ENCODE measurements at places on chromosomes 6 and 20.

DNA sequence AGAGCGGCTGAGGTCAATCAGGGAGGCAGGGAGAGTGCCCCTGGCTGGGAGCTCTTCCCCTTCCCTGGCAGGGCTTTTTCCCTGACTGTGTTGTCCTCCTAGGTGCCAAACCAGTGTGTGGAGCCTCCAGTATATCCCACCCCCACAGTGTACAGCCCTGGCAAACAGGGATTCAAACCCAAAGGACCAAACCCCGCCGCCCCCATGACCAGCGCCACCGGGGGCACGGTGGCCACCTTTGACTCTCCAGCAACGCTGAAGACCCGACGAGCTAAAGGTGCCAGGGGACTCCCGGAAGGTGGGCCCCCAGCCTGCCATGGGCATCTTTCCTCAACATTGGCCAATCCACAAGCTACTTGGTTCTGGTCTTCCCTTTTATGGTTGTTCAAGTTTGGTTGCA lies 25.2 kb downstream of the ZNF341 start:
- no peak for DNase-seq

DNA sequence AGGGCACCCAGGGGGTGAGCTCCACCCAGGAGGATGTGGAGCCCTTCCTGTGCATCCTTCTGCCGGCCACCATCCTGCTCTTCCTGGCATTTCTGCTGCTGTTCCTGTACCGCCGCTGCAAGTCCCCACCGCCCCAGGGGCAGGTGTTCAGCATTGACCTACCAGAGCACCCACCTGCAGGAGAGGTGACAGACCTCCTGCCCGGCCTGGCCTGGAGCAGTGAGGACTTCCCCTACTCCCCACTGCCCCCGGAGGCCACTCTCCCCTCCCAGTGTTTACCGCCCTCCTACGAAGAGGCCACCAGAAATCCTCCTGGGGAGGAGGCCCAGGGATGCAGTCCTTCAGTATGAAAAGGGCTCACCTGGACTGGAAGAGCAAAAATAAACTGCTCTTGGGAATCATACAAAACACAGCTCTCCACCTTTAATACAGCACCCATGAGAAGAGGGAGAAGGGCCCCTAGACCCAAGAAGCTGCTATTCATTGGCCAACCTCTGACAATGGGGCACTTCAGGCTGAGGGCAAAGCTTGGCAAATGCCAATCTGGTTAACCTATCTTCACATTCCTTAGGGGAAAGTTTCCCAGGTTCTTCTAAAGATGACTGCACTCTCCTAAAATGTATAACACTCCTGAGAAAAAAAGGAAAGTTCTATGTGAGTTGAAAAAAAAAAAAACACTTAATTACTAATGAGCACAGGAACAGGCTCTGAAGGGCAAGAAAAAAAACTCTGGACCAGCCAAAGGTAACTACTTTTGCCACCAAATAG lies 5.0 kb downstream of the SMIM28 start:
- no peak for DNase-seq

GRCh38 chr6:74491844-74492374 lies 713.9 kb downstream of the COL12A1 start:
- no peak for DNase-seq

DNA sequence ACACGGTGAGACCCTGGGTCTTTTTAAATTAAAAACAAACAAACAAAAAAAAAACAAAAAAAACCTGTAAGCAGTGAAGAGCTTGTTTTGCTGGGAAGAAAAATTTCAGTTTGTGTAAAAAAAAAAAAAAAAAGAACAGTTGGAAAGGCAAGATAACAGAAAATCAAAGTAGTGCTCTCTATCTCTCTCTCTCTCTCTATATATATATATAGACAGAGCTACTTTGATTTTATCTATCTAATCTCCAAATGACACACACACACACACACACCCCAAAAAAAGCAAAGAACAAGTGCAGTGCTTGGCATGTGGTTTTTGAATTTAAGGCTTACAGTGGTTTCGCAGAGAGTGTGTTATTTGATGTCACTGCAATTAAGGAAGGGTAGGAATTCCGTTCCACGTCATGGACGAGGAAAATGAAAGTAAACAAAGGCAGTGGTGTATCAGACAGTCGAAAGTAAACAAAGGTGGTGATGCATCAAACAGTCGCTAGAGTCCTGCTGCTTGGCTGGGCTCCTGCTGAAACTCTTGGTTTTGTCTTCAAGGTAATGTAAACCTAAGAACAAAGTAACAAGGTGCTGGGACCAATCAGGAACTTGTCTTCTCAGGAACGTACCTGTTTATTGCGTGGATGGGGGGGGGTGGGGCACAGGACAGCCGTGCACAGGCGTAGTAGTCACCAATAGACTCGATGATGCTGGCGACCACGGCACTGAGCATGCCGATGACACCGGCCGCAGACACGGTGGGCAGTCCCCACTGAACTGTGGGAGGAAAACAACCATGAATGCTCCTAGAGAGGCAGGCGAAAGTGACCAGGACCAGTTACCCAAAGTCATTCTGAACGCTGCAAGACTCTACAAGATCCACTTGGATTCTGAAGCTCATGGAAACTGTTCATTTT lies 131.8 kb downstream of the SLC23A2 start:
- DNase-seq: no peak

DNA sequence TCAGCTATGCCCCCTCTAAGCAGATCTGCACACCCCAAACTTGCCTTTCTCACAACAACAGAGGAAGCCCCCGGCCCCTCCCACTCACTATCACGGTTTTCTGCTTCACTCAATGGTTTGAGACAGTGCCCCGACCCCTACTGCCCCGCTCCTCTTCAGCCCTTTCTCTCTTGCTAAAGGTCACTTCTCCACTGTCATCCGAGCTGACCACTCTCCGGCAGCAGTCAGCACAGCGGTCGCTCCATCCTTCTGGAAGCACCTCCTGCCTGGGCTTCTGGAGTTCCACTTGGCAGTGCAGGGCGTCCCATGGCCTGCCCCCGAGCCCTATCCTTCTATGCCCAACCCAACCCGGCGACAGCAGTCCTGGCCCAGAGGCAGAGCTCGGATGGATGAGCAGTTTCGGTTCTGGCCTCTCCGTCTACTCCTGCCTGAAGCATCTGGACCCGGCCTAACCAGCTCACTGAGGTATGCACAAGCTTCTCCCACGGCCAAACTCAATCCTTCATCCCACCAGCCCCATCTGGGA lies 4.1 kb downstream of the CTSZ start:
- DNase-seq: no peak

DNA sequence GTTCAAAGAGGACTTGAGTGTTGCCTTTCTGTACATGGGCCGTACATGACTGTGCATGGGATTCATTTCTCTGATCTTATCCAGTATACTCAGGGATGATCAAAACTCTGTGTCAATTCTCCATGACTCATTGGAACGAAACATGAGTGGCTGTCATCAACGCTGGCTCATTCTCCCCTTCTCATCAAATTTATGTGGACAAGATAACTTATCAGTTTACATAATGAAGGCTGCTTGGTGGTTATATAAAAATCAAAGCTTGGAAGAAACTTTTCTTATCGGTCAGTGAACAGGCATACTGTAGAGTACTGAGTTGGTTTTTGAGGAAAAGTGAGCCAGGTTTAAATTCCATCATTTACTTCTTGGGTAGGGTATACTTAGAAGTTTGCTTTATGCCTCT lies 24.9 kb downstream of the CRISP1 start:
- DNase-seq: no peak

- no peak for DNase-seq
These were observed 145.9 kb downstream of the AHI1 start for GRCh38 chr6:135351635-135352034.

DNA sequence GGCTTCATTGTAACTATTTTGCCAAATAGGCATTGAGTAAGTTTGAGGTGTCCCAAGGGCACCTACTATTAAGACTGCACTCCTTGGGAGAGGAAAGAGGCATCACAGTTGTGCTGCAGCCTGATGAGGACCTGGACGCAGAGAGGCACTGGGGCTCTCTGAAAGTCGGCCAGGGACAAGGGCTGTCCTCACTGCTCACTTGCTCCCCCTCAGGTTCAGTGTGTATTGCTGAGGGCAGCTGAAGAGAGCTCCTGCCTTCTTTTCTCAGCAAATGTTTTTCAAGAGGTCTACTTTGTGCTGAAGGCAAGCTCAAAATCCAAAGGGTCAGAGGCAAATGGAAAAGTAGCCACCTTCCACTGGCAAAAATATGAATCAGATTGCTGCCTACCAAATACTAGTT lies 331.8 kb downstream of the RIMS1 start:
- DNase-seq: no peak

DNA sequence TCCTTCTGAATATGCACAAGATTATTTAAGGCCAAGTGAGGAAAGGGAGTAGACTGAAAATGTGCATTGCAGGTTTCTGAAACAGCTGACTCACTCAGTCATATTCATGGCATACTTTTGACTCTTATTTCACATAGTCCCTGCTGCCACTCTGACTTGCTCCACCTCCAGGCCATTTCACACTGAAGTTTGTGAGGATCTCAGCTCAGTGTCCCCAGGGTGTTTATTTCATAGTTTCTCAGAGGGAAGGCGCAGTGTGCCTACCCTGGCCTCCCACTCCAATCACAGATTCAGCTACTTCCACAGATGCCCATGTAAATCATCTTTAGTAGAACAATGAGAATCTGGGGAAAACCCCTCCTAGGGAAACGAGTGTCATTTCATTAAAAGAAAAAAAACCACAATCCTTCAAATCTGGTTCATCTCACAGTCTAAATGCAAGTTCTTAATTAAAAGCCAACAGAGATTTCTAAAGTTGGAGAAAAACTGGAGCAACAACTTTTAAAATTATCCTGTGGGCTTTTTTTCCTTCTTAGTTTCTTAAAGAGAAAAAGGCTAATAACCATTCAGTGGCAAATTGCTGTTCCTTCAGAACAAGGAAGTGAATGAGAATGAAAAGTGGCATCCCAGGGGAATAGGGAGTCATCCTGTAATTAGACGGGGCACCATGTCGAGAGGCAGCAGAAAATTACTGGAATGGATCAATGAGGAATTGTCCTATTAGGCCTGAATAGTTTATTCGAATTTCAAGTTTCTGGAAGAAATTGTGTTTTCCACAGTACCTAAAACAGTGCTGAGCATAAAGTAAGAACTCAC lies 133.6 kb downstream of the TFAP2B start:
- no peak for DNase-seq

Measured in esophagus squamous epithelium (tissue), 5 donors.